ENCODE measurements at places on chromosomes 7 and 10.

- DNase-seq, result no peak
Measured at GRCh38 chr7:6232116-6232515, 40.3 kb downstream of the CYTH3 start.

- no peak for DNase-seq
Measured at GRCh38 chr10:103793429-103793828, 61.9 kb downstream of the SH3PXD2A start.

GRCh38 chr10:61047081-61047480 lies 103.1 kb upstream of the RHOBTB1 start:
- DNase-seq, result no peak

GRCh38 chr10:122326385-122326784 lies 48.1 kb upstream of the PLEKHA1 start:
- DNase-seq, result no peak

DNA sequence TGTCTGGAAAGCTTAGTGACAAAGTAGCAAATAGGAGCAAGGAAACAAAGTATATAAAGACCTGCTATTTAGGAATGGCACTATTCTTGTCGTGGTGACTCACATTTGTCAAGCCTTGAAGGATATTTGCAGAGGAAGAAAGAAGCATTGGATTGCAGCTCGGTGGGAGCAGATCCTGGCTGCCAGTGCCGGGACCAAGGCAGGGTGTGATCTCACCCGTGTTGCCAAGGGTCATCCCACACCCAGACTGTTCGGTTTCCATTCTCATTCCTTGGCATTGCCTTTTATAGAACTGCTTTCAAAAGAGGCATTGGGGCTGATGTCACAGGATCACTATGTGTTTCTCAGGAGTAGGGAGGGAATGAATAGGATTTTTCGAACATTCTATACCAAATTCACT lies 176.2 kb downstream of the GALNT17 start:
- no peak for DNase-seq

Data from activated effector memory CD4-positive, alpha-beta T cell treated with Interleukin-2 at 50 U/mL for 16 hours (primary cell).